ENCODE measurements at places on chromosomes 16 and 17.

- DNase-seq, result no peak
These were observed 8.4 kb upstream of the MED9 start for GRCh38 chr17:17468217-17469010.

GRCh38 chr17:2244545-2245525 is 58.8 kb downstream of the SMG6 start:
- DNase-seq, result peak; percentile 48

DNA sequence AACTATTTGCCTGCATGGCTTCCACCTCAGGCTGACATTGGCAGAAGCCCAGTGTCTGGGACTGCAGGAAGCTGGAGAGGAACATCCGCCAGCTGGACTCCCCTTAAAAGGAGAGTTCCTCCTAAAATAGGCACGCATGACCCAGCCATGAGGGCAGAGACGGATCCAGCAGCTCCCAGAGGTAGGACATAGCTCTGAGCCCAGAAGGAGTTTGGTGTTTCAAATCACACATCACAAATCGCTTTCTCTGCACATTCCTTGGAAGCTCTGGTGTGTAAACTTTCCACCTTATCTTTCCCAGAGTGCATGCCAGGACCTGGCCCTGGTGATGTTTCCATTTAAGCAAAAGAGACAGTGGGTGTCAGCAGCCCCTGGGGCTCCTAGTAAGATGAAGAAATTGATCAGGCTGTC is 231.1 kb upstream of the CDH5 start:
- DNase-seq, result no peak

DNA sequence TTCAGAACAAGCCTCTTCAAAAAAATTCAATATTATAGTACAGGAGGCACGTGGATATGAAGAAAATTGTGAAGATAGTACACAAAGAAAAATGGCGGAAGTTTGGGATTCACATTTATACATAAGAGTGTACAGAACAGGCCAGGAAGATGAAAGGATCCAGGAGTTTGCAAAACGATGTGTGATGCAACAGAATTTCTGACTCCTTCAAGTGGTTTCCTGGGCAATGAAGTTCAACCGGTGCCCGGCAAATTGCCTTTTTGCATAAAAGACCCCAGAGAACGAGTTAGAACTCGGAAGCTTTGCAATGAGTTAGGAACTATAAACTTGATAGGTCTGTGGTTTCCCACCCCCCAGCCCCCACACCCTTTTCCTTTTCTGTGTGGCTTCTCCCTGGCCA is 189.1 kb downstream of the SALL1 start:
- DNase-seq, result no peak

DNA sequence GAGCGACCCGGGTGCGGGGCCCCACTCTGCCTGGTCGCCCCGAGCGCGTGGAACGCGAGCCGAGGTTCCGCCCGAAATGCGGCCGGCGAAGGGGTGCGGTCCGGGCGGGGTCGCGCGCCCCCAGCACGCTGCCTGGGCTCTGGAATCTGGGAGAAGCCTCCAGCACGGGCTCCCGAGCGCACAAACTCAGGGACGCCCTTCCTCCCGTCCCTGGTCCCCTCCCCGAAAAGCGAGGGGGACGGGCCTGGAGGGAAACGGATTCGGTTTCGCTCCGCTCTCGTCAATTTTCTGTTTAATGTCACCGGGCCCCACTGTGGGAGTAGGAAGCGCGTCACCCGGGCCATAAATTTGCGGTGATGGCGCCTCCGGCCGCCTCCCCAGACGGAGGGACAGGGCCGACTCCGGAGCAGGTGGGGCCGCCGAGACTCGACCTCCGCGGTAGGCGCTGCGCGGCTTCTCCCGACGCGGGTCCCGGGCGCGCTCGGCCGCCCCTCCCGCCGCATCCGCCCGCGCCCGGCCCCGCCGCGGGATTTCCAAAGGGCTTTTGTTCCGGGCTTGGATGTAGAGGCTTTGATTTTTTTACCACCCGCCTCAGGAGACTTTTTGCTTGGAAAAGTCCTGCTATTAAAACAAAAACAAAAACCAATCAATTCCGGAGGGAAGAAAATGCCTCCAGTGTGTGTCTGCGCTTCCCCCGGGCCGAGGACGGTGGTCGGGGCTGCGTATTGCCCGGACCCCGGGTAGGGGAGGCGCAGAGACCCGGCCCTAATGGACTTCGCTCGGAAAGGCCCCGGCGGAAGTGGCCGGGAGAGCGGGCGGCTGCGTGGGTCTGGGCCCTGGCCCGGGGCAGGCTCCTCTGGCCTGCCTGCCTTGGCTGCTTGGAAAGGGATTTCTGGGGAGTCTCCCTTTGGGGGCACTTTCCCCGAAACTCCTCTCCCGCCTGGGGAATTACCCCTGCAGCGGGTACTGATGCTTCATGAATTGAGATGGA is 7.9 kb upstream of the BAHCC1 start:
- peak; percentile 73 for DNase-seq

DNA sequence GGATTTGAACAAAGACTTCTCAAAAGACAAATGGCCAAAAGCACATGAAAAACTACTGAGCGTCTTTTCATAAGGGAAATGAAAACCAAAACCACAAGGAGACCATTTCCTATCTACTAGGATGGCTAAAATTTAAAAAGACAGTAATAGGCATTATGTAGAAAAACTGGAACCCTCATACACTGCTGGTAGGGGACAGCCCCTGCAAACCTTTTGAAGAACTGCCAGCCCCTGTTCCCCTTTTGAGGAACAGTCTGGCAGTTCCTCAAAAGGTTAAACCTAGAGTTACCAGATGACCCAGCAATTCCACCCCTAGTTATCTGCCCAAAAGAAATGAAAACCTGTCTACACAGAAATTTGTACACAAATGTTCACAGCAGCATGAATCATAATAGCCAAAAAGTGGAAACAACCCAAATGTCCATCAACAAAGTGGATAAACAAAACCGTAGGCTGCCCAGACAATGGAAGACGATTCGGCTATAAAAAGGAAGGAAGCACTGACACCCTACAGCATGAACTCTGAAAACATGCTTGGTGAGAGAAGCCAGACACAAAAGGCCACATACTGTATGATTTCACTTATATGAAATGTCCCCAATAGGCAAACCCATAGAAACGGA is 22.9 kb downstream of the CDIP1 start:
- DNase-seq, result no peak

- DNase-seq, result no peak
These were observed 10.9 kb downstream of the OGFOD1 start for GRCh38 chr16:56462064-56462796.

GRCh38 chr17:8447799-8448198 is 12.1 kb downstream of the NDEL1 start:
- no peak for DNase-seq

GRCh38 chr17:66929591-66929990 is 34.9 kb upstream of the CACNG4 start:
- DNase-seq, result no peak

GRCh38 chr17:37305406-37305905 is 70.3 kb upstream of the C17orf78 start:
- no peak for DNase-seq

GRCh38 chr17:45296003-45296832 is 20.6 kb downstream of the MAP3K14 start:
- DNase-seq, result no peak

- DNase-seq, result no peak
These were observed 312.0 kb upstream of the CA10 start for GRCh38 chr17:52470553-52470952.
